ENCODE measurements at places on chromosomes 4 and X. TPM values are rescaled to one million over a fixed set of nuclear protein-coding genes. Genes with fewer than 3 reads are reported as not detected.

- no peak for DNase-seq
Measured at GRCh38 chrX:36898301-36898700, 109.9 kb upstream of the FAM47C start.

RLIM gene
- 33.9 TPM for polyA plus RNA-seq

GRCh38 chr4:139658185-139658584 is 7.4 kb upstream of the MGST2 start:
- DNase-seq, result no peak

- no peak for DNase-seq
Measured at GRCh38 chrX:40984962-40985361, 100.3 kb upstream of the USP9X start.

GRCh38 chrX:126342859-126343258 is 176.8 kb upstream of the DCAF12L2 start:
- no peak for DNase-seq

DNA sequence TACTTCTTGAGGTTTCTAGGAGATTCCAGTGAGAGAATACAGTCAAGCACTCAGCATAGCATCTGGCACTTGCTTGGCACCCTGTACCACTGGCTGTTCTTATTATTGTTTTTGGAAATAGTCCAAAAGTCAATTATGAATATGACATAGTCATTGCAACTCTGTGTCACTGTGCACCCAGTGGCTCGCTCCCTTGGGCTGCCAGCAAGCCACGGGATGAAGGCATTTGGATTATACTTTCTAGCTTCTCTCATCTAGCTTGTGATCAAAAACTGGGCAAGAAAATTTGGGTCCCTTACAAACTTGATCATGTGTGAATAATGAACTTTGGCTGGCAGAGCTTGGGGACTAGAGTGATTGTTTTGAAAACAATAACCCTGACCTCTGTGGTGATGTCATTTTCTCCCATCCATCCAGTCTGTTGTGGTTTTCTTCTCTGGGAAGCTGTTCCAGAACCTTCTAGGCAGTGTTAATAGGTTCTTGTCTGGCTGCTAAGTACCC is 32.7 kb upstream of the LIMCH1 start:
- no peak for DNase-seq

GRCh38 chr4:36269101-36269500 is 12.3 kb upstream of the DTHD1 start:
- no peak for DNase-seq

ADGRA3 gene
- 59.2 TPM for polyA plus RNA-seq

All from renal pelvis (tissue), 12 donors.